Muscle of arm (tissue), 14 donors: ENCODE measurements at places on chromosomes 2 and 18. TPM values are rescaled to one million over a fixed set of nuclear protein-coding genes. Genes with fewer than 3 reads are reported as not detected.

Gene ABCB6
- 42.0 TPM for polyA plus RNA-seq

Gene UGT1A9
- not detected for polyA plus RNA-seq

Gene MYO3B
- polyA plus RNA-seq = 3.2 TPM

Gene ST3GAL5
- 34.3 TPM for polyA plus RNA-seq

Gene RAX
- not detected for polyA plus RNA-seq

Gene RNF25
- polyA plus RNA-seq = 27.9 TPM

Gene ZNF24
- 35.1 TPM for polyA plus RNA-seq

Gene GKN1
- polyA plus RNA-seq = not detected

Gene CCDC148
- 0.67 TPM for polyA plus RNA-seq

Gene CD207
- polyA plus RNA-seq = 0.84 TPM

Gene IFIH1
- 2.3 TPM for polyA plus RNA-seq

Gene CHRND
- polyA plus RNA-seq = 182 TPM

Gene SP3
- polyA plus RNA-seq = 94.4 TPM

Gene IL36A
- polyA plus RNA-seq = not detected

Gene REG3A
- polyA plus RNA-seq = not detected

Gene PLB1
- 1.6 TPM for polyA plus RNA-seq

Gene BMP10
- not detected for polyA plus RNA-seq

Gene KRTCAP3
- 1.9 TPM for polyA plus RNA-seq

Gene ZNF2
- not detected for polyA plus RNA-seq

Gene LAMA1
- 2.8 TPM for polyA plus RNA-seq

Gene VAMP5
- 19.4 TPM for polyA plus RNA-seq

Gene CABYR
- 2.2 TPM for polyA plus RNA-seq

Gene SNX17
- 74.5 TPM for polyA plus RNA-seq

Gene BUB1
- 13.5 TPM for polyA plus RNA-seq

Gene MC4R
- 0.21 TPM for polyA plus RNA-seq

Gene IL1R1
- 11.0 TPM for polyA plus RNA-seq

Gene DSC2
- 35.1 TPM for polyA plus RNA-seq

Gene DLX2
- polyA plus RNA-seq = 0.15 TPM

Gene CTAGE1
- polyA plus RNA-seq = not detected

Gene CFAP221
- not detected for polyA plus RNA-seq

Gene GCC2
- not detected for polyA plus RNA-seq

Gene DCDC2C
- polyA plus RNA-seq = 0.70 TPM

Gene C1QL2
- not detected for polyA plus RNA-seq

Gene ACTG2
- polyA plus RNA-seq = 9.0 TPM

Gene CCDC178
- 1.0 TPM for polyA plus RNA-seq

Gene CD8A
- 0.23 TPM for polyA plus RNA-seq

Gene PRKAG3
- polyA plus RNA-seq = 7.4 TPM

Gene MEX3C
- polyA plus RNA-seq = 39.7 TPM
